Right forelimb (tissue), 1 donor: ENCODE measurements at places on chromosomes 4 and X.

DNA sequence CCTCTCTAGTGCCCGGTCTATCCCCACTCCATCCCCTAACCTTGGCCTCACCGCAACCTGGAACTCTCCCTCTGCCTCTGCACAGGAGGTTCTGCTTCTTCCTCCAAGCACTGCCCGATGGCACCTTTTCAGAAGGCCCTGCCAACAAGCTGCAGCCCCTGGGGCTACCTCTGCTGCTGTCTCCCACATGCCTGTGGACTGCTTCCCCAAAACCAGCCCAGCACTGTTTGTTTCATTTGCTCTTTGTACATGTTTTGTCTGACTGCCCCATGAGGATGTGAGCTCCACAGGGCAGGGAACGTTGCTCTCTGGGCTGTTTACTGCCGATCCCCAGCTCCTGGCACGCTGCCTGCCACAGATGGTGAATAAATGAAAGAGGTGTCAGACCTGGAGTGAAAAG is 85.4 kb downstream of the INTS6L start:
- DNase-seq, result no peak

GRCh38 chrX:109934935-109935334 is 68.0 kb upstream of the TMEM164 start:
- DNase-seq, result no peak

- DNase-seq, result no peak
Observed at GRCh38 chr4:186733778-186734177, 10.1 kb upstream of the FAT1 start.

- DNase-seq, result no peak
Observed at GRCh38 chr4:174218127-174218790, 65.2 kb downstream of the FBXO8 start.

DNA sequence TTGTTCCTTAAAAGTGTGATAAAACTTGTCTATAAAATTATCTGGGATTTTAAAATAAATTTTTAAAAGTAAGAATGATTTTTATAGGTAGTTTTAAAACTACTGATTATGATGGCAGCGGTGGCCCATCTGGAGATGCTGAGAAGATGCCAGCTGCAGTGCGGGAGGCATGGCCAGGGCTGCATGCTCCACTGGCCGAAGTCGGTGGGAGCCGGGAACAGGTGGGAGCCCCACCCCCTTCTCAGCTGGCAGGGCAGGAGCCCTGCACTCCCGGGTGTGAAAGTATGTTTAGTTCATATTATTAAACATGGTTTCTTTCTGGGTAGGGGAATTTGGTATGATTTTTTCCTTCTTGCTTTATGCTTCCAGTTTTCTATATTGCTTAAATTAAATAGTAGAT is 63.8 kb downstream of the CORIN start:
- DNase-seq, result no peak

- no peak for DNase-seq
Observed at GRCh38 chr4:5660185-5660584, 48.2 kb downstream of the EVC2 start.

GRCh38 chr4:181909368-181909767 is 333.8 kb upstream of the TENM3 start:
- DNase-seq, result no peak

GRCh38 chr4:169582706-169583105 is 29.7 kb downstream of the NEK1 start:
- DNase-seq, result no peak

DNA sequence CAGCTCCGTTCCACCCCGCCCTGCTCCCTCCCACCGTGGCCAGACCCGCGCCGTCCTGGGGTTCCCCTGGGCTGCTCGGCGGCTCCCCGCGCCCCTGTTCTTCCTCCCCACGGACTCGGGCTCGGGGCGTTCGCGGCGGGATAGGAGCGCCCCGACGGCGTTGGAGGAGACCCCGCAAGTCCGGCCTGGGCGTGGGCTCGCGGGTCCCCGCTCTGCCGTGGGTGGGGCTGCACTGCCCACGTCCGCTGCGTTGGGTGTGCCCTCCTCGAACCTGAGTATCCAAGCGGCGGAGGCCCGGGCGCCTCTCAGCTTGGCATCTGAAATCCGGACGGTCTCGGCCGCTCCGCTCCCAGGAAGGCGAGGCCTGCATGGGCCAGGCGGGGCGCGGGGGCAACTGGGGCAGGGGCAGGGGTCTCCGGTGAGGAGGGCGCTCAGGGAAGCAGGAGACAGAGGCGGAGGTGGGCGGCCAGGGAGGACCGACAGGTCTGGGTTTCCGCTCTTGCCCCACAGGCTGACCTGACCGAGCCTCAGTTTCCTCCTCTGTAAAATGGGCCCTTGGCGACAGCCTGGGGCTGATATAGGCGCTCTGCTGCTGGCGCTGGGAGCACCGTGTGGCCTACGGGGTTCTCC is 12.0 kb upstream of the NAT8L start:
- DNase-seq, result no peak
